Stimulated activated CD8-positive, alpha-beta memory T cell treated with anti-CD3 and anti-CD28 coated beads, Interleukin-7, amount 100 ng/mL, for 1 hour (primary cell): ENCODE measurements at places on chromosomes 2 and 18.

DNA sequence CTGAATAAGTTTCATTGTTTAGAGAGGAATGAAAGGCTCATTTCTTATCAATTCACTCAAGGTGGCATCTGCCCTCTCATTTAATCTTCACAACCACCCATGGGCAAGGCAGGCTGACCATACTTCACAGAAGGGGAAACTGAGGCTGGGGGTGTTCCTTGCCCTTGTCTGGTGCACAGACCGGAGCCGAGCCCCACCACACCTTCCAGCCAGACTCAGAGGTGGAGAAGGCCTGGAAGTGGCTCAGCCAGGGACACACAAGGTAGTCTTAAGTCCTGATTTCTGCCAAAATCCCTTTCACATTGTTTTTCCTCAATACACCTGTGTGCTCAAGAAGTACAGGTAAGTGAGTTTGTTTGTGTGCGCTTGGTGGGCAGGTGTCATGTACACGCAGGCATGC is 111.9 kb upstream of the TEX51 start:
- no peak for DNase-seq

GRCh38 chr2:96856776-96857666 is 795 bp downstream of the ANKRD39 start:
- no peak for DNase-seq

DNA sequence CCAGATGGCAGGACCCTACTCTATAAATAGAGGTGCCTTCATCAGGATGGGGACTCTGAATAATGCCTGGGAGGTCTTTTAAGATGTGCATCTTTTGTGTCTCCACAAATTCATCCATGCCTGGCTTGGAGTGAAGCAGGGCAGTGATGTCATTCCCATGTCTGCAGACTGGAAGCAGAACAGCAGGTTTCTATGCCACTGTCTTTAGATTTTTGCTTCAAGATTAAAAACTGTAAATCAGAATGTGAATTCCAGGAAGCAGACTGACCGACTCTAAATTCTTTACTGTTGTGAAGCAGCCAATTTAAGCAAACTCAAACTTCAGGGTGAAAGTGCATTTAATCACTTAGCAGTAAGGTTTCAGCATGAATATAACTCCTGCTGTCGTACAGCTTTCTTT is 159.3 kb downstream of the SCG2 start:
- no peak for DNase-seq

- DNase-seq = no peak
Measured at GRCh38 chr18:13378150-13378549, 159.6 kb downstream of the LDLRAD4 start.

DNA sequence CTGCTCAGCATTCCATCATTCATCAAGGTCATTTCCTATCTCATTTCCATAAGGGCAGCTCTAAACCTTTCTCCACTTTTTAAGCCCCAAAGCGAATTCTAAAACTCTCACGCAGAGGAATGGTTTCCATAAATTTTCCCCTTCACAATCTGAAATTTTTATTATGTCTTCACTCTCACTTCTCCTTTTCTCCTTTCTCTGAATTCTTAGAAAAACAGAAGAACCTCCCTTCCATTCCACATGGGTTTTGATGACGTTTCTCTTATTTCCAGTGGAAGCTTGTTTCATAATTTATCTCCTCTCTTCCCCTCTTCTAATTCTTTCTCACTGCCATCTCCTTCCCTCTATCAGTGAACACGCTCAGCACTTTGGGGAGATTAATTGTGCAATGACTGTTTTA is 97.3 kb downstream of the SPATS2L start:
- DNase-seq = no peak
